T-helper 1 cell (primary cell): ENCODE measurements at places on chromosomes 7 and 10.

DNA sequence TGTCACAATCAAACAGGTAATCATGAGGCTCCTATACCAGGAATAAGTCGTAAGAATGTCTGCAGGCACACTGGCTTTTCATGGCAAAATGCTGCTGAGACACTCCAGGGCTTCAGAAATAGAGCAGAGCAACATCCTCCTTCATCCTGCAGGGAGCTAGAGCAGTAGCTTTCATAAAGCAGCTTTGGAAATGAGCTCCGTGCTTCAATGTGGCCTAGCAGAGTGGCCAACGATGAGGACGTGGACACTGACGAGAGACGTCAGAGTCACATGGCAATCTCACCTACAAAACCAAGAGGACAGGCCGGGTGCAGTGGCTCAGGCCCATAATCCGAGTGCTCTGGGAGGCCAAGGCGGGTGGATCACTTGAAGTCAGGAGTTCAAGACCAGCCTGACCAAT lies 9.8 kb downstream of the COBL start:
- no peak for DNase-seq

- DNase-seq = no peak
Observed at GRCh38 chr10:36457751-36458150, 667.6 kb upstream of the ANKRD30A start.

GRCh38 chr10:58952162-58952601 lies 224.3 kb upstream of the PHYHIPL start:
- no peak for DNase-seq

DNA sequence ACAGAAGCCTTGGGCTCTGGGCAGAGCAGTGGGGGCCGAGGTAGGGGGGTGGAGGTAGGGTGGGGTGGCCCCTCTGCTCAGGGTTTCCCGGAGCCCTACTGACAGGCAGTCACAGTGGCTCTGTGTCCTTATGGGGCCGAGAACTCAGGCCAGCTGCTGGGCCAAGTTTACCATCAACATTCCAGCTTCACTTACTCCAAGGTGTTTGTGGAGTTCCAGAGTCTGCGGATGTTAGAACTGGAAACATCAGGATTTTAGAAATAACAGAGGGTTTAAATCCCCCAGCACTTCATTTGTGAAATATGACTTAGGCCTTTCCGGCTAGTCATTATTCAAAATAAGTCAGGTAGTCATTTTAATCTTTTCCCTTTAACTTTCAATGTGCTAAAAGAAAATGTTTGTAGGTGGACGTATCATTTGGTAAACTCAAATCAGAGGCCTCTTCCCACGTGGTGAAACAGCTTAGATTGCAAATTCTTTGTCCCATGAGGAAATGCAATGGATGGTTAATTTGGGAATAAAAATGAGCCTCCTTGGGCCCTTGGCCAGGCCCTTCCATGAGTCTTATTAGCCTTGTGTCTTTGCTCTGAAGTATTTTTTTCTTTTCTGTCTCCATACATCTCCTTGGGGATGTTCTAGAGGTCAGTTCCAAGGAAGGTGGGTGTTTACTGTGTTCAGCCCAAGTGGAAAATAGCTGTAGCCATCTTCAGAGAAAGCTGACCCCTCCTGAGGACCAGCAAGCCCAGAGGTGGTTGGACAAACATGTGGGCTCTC lies 99.6 kb upstream of the BTBD16 start:
- DNase-seq = no peak

DNA sequence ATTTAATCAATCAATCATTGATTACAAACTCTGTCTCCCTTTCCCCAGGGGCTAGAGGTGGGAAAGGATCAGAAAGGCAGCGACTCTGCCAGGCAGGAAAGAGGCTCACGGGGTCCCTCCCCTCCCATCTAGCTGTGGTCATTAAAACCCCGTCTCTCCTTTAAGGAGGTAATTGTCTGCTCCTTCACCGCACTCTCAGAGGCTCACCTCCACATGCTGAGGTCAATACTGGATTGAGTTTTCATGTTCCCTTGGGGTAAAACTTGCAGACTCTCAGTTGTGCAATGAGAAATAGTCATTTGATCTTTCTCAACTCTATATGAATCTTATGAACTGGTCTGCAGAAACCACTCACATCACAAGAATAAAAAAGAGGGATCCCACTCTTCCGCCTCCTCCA lies 368.8 kb downstream of the ADRA2A start:
- DNase-seq = no peak

GRCh38 chr7:25122373-25122772 lies 2.7 kb downstream of the CYCS start:
- DNase-seq = no peak

DNA sequence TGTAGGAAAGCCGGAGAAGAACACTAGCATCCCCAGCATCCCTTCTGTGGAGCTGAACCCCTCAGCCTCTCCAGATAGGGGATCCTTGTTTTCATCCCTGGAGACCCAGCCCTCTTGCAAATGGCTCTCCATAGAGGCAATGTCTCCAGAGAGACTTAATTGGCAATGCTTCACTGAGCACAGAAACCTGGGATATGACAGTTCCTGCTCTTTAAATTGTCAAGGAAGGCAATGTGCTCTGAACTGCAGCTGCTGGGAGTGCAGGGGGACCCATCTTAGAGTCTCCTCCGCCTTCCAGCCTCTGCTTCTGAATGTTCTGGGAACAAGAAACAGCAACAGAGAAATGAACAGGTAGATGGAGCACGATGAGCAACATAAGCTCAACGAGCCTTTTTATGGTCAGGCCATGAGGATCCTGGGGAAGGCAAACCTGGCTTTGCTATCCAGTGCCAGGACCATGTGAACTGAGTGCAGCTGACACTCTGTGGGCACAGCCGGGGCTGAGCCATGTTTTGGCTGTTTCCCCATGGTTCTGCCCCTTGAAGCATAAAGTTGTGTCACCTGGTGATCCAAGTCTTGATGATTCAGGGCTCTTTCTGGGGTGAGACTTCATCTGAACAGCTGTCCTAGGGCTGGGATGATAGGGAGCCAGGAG lies 481.0 kb downstream of the PLXNA4 start:
- no peak for DNase-seq

GRCh38 chr7:155141562-155141961 lies 71.4 kb downstream of the HTR5A start:
- DNase-seq = no peak

DNA sequence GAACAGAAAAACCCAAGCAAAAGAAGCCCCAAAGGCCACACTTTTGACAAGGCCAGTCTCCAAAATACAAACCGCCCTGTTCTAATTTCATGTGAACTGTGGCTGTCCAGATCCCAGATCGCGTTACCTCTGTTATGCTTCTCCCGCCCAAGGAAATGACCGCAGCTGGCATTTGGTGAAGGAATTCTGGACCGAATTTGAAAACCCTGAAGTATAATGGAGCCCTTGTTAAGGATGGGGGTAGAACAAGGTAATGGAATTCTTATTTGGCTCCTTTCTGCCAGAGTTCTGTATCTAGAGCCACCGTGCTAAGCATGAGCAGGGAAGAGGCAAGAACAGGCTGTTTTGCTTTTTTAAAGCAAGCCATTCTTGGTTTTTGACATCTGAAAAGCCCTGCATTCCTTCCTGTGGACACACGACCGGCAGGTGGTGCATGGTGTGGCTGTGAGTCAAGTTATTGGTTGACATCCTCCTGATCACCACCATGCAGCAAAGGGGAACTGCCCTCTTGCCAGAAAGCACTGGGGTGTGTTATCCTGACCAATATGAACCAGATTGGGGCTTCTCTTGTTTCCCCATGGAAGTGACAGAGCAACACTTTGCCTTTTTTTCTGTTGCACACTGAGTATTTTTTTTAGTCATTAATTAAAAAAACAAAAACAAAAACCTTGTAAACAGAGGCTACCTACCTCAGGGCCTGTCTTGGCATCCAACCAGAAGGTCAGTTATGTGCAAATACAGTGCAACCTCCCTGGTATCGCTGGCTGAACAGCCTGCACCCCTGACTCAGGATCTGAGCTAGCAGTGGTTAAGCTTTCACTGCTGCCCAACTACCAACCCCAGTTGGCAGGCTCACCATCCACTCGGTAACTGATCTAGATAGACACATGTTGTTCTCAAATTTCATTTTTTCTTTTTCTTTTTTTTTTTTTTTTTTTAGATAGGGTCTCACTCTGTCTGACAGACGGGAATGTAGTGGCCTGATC lies 14.2 kb downstream of the UCMA start:
- DNase-seq = no peak

GRCh38 chr10:35420044-35420443 lies 83.7 kb downstream of the CCNY start:
- DNase-seq = no peak

DNA sequence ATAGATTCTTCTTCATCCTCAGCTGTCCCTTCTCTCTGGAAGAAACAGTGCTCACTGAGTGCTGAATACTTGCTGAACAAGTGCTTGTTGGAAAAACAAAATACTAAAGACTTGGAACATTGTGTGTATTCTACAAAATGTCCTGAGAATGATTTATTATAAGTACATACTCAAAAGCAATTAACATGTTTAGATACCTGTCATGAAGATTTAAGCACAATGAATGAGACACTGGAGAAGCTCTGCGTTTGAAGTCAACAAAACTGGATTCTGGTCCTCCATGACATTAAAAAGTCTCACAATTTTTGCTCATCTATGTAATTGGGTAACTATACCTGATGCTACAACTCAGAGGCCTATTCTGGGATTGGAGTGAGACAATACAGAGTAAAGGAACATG lies 34.8 kb upstream of the LAMB1 start:
- DNase-seq = no peak

- no peak for DNase-seq
Observed at GRCh38 chr10:112059220-112059619, 124.3 kb downstream of the GPAM start.

DNA sequence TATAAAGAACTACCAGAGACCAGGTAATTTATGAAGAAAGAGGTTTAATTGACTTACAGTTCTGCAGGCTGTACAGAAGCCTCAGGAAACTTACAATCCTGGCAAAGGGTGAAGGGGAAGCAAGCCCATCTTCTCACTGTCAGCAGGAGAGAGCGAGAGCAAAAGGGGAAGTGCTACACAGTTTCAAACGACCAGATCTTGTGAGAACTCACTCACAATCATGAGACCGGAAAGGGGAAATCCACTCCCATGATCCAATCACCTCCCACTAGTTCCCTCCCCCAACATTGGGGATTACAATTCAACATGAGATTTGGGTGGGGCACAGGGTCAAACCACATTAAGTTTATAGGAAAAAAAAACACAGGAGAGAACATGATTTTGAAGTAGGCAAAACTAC lies 222.1 kb upstream of the SHH start:
- DNase-seq = no peak

GRCh38 chr10:86367152-86367951 lies 757 bp upstream of the GRID1 start:
- DNase-seq = no peak

DNA sequence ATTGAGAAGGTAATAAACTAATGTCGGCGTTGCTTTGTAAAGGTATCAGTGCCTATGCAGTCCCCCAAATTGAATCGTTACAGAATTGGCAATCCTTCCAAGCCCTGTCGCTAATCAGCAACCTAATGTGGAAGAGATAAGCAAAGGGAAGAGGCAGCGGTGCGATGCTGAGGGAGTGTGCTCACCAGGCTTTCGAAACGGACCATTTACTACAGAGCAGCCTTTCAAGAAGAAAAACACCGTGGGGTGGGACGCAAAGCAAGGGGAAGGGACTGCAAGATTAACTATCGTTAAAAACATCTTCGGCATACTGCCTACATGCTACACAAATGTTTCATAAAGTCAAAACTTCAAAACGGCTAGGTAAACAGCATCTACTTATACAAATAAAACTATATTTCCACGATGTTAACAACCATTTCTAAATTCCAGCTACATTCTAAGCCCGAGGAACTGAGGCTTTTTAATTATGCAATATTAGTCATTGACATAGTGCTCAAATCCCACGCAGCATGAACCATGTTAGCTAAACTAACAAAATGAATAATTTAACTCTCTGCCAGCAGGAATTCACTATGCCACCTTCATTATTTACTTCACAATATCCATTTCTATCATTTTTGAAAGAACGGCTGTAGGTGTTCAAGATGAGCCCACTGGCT lies 85.2 kb downstream of the CHCHD3 start:
- no peak for DNase-seq

DNA sequence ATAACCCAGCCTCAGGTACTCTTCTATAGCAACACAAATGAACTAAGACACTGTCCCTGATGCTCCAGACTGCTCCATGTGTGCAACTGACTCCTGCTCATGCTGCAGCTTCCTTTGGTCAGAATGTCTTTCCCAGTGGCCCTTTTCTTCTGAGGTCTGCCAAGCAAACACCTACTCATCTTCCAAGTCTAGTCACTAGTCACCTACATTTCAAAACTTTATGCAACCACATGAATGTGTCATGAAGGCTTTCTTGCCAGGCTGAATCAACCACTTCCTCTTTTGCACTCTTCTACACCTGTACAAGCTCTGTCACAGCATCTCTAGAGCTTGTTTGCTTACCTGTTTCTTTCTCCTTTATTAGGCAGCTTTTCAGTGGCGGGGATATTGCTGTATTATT lies 75.8 kb downstream of the LSMEM1 start:
- no peak for DNase-seq

DNA sequence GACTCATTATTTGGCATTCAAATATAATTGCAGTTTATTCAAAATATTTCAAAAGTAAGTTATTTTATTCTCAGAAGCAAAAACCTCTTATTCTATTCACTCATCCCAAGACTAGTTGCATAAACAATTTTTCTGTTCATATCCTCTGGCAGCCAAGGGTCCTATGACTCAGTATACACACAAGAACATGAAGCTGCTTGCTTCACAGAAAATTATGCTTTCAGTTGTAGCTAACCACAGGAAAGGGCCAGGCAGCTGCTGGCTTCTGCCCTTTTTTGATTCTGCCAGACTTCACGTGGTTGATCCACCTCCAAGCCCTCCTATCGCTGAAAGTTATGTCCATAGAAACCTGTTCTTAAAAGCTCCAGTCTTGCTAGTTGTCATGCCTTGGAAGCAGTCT lies 108.8 kb downstream of the ABCA13 start:
- no peak for DNase-seq

GRCh38 chr7:35849158-35849831 lies 48.4 kb downstream of the SEPTIN7 start:
- no peak for DNase-seq

DNA sequence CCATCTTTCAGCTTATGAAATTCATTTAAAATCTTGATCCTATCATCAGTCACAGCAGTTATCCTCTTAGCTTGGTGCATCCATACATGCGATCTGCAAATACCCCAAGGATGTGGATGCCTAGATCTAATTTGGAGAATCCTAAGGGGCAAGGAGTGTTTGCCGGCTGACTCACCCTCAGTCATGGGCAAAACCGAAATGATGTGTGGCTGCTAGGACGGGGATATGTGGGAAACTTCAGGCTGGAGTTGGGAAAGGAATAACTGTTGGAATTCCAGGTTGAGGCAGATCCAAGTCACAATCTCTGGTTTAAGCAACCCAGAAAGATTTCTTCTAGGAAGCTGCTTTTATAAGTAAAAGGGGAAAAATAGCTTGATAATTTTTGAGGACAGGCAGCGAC lies 19.7 kb upstream of the GOT1 start:
- DNase-seq = no peak

GRCh38 chr7:2688409-2689342 lies 674 bp downstream of the AMZ1 start:
- no peak for DNase-seq

GRCh38 chr10:560314-560992 lies 129.0 kb downstream of the DIP2C start:
- no peak for DNase-seq

GRCh38 chr10:69636626-69637605 lies 6.9 kb downstream of the FAM241B start:
- DNase-seq = no peak
